ENCODE measurements at places on chromosomes 16 and 17. TPM values are rescaled to one million over a fixed set of nuclear protein-coding genes. Genes with fewer than 3 reads are reported as not detected.

MT1G gene
- total RNA-seq: 5.0 TPM

DNA sequence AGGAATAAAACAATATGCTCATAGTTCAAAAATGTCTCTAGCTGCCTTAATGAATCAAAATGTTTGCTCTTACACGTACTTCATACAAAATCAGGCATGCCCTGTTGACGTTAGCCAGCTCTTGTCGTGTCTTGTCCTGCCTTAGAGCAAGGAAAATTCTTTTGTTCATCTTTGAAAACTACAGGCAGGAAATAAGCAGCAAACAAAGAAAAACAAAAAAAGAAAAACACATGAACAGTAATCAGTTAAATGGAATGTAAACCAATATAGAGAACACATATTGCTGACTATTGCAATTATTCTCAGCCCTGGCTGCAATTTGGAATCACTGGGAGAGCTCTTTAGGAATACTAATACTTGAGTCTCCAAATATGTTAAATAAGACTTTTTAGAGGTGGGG is 1.7 kb downstream of the CAPNS2 start:
- DNase-seq: no peak

- no peak for DNase-seq
Observed at GRCh38 chr16:77684181-77684526, 38.2 kb upstream of the NUDT7 start.

GRCh38 chr17:69763503-69763902 is 311.5 kb upstream of the KCNJ16 start:
- DNase-seq: no peak

DNA sequence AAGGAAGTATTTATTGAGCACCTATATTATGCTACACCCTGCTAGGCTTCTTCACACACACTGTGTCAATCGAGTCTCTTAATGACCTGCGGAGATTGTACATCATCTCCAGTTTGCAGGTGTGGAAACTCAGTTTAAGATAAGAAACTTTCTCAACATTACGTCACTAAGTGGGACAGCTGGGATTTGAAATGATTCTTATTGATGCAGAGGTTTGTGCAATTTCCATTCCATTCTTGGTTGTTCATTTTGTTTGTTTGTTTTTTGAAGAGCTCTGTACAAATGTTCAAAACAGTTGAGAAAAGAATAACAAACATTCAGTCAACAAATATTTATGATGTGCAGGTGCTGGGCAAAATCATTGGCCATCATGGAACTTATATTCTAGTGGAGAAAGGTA is 84.8 kb downstream of the MAP2K6 start:
- no peak for DNase-seq

GRCh38 chr17:979539-980405 is at the start of gene NXN:
TSS of gene NXN (minus strand) at chr17:979776.
- peak; percentile 95 for DNase-seq

DNA sequence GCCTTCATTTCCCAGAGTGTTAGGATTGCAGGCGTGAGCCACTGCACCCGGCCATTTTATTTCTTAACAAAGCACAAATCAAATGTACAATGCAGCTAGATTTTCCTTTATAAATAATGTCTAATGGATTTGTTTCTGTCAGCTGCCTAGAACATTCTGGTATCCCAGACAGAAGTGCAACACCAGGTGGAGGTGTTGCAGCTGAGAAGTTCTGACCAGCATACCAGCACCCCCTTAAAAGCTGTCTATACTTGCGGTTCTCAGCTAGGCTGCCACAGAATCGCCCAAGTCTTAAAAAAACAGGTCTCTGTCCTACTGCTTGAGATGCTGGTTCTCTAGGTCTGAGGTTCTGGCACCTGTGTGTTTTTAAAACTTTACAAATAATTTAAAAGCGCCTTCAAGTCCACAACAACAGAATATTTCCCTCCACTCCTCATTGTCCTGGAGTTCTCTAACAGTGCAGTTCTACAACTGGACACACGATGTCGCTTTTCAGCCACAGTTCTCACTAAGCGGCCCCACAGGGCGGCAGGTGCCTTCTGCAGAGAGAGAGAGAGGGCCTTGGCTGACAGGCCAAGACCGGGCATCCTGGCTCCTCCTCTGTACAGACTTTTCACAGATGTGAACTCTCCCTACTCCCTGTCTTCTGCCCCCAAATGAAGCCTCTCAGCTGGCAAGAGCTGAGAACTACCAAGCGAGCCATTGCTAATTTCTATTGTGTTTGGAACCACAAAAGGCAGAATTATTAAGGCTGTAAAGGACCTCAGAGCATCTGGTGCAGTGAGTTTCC is 32.6 kb upstream of the MEOX1 start:
- DNase-seq: peak; percentile 64

SLC5A11 gene
- total RNA-seq: 0.75 TPM

- no peak for DNase-seq
Observed at GRCh38 chr16:12157517-12158093, 181.1 kb downstream of the SNX29 start.

GRCh38 chr16:48113471-48113870 is 42.3 kb downstream of the ABCC12 start:
- DNase-seq: no peak

RNF227 gene
- total RNA-seq: 5.5 TPM

DNA sequence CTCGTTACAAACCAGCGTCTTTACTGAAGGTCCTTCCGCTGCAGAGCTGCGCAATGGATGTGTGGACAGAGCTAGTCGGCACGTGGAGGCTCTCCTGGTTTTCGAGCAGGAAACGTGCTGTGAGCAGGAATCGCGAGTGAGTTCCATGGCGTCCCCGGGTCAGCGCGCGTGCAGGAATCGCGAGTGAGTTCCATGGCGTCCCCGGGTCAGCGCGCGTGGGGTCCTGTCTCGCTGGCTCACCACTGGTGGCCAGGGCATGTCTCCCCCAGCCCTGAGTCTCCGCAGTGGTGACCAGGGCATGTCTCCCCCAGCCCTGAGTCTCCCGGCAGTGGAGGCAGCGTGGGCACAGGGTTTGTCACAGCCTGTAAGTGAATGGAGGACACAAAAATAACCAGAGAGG is 62.7 kb downstream of the KLHDC4 start:
- DNase-seq: no peak

SPG7 gene
- 113 TPM for total RNA-seq

ADAT1 gene
- total RNA-seq: 72.1 TPM

- DNase-seq: no peak
Observed at GRCh38 chr17:43662413-43663141, 855 bp upstream of the MEOX1 start.

- no peak for DNase-seq
Observed at GRCh38 chr16:65754820-65755691, 611.4 kb upstream of the CDH5 start.

DNA sequence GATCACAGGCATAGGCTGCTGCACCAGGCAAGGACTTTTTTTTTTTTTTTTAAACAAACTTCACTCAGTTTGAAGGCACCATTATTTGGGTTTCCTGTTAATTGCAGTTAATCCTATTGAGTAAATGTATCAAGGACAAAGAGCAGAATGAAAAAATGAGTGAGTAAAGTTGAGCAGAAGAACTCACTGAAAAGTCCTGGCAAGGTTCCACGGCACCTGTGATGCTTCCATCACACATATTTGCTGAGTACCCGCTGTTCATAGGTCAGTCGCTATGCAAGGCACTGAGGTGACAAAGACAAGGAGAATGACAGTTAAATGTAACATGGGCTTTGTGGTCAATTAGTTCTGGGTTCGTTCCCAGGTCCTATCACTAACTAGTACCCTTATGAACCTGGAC is 670.0 kb downstream of the MAF start:
- no peak for DNase-seq

DNA sequence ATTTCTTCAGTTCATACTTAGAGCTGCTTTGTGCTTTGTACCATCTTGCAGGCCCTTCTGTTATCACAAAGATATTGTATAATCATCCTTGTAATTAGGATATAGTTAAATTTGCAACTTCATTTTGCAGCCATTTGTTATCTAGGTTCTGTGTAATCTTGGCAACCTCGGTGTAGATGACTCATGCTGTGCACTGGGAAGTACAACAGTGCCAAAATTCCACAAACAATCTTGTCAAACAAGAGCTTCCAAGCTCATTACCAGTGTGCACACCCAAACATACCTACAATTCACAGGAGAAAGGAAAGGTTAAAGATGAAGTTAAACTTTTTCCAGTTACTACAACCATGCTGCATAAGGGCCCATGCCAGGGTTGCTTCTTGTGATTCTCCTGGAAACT is 1231.8 kb downstream of the CDH11 start:
- DNase-seq: no peak

GRCh38 chr16:73527187-73527586 is 479.3 kb upstream of the ZFHX3 start:
- no peak for DNase-seq

DNA sequence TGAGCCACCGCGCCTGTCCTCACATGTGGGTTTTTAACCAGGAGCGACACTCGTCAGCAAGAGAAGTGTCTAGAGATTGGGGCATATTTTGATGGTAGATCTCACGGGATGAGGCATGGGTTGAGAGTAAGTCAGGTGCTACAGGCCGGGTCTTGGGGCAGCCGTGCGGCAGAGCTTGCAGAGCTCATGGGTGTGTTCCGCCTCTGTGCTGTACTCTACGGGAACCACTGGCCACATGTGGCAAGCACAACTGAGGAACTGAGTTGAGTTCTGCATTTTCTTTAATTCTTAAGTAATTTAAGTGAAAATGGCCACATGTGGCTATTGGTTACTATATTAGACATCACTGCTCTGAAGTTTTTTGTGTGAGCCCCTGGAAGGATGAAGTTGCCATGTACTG is 9.6 kb downstream of the CLUAP1 start:
- DNase-seq: no peak

CACNG5 gene
- total RNA-seq: not detected

- DNase-seq: no peak
Observed at GRCh38 chr17:62780269-62780668, 27.8 kb downstream of the MARCHF10 start.

C16orf89 gene
- total RNA-seq: not detected

DNA sequence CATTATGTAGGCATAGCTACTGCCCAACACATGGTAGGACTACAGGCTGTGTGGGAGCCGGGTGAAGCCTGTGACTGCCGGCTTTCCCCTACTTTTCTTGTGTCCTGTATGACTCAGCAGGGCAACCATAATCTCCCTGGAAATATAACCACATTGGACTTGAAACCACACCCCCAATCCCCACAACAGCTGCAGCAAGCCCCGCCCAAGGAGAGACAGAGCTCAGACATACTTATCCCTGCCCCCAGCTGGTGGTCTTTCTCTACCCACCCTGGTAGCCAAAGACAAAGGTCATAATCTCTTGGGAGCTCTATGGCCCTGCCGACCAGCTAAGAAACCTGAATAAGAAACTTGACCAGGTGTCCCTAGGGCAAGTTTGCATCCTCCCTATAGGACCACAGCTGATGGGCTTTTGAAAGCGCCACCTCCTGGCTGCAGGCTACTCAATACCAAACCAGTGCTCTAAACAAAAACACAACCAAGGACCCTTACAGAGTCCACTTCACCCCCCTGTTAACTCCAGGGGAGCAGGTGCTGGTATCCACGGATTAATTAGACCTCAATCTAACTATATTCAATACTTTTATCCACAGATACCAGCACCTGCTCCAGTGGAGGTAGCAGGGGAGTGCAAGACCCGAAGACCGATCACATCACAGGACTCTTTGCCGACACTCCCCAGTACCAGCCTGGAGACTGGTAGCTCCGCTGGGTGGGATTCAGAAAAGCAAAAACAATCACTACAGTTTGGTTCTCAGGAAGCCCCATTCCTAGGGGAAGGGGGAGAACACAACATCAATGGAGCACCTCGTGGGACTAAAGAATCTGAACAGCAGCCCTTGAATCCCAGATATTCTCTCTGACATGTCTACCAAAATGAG is 91.2 kb downstream of the IRX5 start:
- DNase-seq: no peak

GRCh38 chr17:39939106-39939505 is 11.6 kb downstream of the LRRC3C start:
- DNase-seq: no peak

- DNase-seq: no peak
Observed at GRCh38 chr17:56549501-56549900, 44.0 kb upstream of the NOG start.

- no peak for DNase-seq
Observed at GRCh38 chr17:59257101-59257500, 36.8 kb downstream of the GDPD1 start.

LRRC37A2 gene
- total RNA-seq: 23.6 TPM

Data from activated naive CD8-positive, alpha-beta T cell treated with anti-CD3 and anti-CD28 coated beads, Interleukin-2, amount 10 ng/mL, durations not matched to agents 7 days and 5 days (primary cell).